ENCODE measurements at places on chromosomes 2 and 18. TPM values are rescaled to one million over a fixed set of nuclear protein-coding genes. Genes with fewer than 3 reads are reported as not detected.

GRCh38 chr2:95379371-95379831 is 23.1 kb upstream of the FAHD2A start:
- no peaks in the 10 kb centered on the region for H3K27me3 ChIP-seq
- H3K27ac ChIP-seq = no peak overlapping the region
- no peak for DNase-seq
- no peaks in the 10 kb centered on the region for H3K4me1 ChIP-seq
- H3K4me3 ChIP-seq = no peak overlapping the region
- H3K36me3 ChIP-seq = no peaks in the 10 kb centered on the region

DNA sequence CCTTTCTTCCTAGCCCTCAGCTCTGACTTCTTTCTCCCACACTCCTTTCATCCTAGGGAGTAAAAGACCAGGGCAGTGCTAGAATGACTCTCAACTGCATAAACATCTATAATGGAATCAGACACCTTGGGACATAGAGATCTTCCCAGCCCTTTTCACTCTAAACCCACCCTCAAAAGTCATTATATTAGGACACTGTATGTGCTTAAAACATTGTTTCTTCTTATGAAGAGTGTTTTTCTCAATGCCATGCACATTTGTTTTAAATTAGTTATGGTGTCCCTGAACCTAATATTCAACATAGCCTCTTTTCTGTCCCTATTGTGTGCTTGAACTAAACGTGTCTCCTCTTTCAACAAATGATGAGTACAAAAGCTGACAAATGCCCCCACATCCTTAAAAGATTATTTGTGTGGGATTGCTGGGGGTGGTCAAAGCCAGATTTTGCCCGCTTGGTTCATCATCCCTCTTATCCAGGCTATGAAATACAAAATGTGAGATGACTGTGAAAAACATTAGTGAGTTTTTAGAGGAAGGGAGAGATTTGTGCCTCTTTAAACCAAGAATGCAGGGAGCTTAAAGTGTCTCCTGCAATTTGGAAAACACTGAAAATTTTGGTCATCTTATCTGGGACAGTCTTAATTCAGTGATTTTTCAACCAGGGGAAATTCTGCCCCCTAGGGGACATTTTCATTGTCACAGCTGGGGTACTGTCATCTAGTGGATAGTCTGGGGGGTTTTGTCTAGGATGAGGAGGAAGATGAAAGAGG is 29.0 kb downstream of the SERPINB5 start:
- H3K4me1 ChIP-seq = no peaks in the 10 kb centered on the region
- H3K4me3 ChIP-seq = no peak overlapping the region
- DNase-seq = peak; percentile 54
- H3K36me3 ChIP-seq = no peaks in the 10 kb centered on the region
- no peak overlapping the region for H3K27ac ChIP-seq

DNA sequence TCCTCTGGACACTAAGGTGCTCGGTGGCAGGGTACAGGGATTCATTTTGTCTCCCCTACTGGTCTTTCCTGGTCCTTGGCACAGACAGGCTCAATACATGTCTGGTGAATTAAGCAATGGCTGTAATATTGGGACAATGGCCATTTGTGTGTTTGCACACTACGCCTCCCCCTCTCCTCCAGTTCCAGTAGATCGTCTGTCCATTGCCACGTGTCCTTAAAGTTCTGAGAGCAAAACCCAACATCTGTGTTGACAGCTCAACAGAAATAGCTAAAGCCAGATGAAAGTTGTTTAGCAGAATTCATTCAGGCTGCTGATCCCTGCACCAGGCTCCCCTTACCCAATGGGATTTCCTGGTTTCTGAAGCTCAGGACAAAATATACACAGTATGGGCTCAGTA is 9.0 kb upstream of the FABP1 start:
- no peak overlapping the region for H3K27ac ChIP-seq
- H3K27me3 ChIP-seq = no peaks in the 10 kb centered on the region
- no peaks in the 10 kb centered on the region for H3K4me1 ChIP-seq
- no peak overlapping the region for H3K4me3 ChIP-seq

- H3K36me3 ChIP-seq = no peaks in the 10 kb centered on the region
- H3K27ac ChIP-seq = no peak overlapping the region
- no peaks in the 10 kb centered on the region for H3K4me1 ChIP-seq
- no peak overlapping the region for H3K4me3 ChIP-seq
- DNase-seq = no peak
Observed at GRCh38 chr2:7618031-7618430, 700.8 kb downstream of the RNF144A start.

Gene ATOH8
- 2.5 TPM for total RNA-seq
